ENCODE measurements at places on chromosomes 16 and 17.
A peak's percentile ranks its signal among the peaks of the same experiment; 100 is the strongest.

DNA sequence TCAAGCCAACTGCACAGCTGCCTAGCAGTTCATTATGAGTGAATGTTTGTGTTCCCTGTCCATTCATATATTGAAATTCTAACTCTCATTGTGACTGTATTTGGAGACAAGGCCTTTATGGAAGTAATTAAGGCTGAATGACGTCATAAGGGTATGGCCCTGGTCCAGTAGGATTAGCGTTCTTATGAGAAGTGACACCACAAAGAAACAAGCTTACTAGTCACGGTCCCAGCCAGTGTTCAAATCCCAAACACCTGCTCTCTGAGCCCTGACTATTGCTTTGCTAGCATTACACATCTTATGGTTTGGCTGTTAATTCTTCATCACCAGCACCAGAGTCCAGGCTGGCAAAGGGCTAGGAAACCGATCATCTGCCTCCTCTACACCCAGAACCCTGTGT is 2.2 kb downstream of the ZNF668 start:
- no peak for DNase-seq

DNA sequence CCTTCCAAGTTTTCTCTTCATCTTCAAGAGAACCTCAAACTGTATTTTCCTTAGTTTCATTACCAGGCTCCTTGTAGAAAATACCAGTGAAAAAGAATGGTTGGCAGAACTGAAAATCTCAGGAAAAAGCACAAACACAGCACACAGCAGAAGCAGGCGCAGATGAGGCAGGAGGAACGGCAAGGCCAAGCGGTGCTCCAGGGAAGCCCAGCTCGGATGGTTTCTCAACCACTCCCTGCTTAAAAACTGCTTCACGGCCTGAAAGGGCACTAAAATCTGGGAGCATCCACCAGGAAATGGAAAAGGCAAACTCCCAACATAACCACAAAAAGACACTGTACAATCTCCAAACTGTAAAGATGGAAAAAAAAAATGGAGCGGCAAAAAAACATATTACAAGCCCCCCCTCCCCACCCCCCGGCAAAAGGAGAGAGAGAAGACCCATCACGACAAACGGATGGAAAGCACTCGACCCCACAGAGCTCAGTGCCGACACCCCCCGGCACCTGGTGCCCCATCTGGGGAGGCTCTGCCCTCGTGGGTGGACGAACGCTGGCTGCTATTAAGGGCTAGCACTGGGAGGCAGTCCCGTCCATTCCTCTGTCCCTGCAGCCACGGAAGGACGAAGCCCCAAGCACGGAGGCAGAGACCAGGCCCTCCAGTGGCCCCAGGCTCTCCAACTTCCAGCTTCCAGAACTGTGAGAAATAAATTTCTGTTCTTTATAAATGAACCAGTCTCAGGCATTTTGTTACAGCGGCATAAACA is 127.5 kb downstream of the ZNF778 start:
- no peak for DNase-seq

DNA sequence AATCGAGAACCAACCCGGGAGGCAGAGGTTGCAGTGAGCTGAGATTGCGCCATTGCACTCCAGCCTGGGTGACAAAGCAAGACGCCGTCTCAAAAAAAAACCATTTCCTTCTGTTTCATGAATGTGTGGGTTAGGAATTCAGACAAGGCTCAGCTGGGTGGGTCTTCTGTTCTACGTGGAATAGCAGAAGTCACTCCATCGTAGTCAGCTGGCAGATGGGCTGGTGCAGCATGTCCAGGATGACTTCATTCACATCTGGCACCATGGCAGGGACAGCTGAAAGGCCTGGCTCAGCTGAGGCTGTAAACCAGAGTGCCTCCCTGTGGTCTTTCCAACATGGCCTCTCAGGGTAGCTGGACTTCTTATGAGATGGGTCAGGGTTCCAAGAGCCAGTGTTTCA is 89.0 kb downstream of the C17orf67 start:
- DNase-seq: no peak

DNA sequence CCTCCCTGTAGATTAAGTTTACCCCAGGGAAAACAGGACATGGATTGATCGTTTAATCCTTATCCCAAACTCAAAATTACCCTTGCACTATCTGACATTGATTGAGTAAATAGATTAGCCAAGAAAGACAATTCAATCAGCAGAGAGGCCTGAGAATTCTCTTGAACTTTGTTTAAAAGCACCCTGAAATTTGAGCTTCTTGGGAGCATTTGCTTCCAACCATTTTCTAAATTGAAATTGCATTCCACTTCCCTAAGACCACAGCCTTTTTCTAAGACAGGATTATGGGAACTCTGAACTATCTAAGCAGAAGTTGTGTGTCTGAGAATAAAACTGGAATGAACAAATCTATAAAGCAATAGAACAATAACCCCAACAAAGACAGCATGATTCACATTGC is 76.6 kb upstream of the TNRC6A start:
- DNase-seq: no peak

DNA sequence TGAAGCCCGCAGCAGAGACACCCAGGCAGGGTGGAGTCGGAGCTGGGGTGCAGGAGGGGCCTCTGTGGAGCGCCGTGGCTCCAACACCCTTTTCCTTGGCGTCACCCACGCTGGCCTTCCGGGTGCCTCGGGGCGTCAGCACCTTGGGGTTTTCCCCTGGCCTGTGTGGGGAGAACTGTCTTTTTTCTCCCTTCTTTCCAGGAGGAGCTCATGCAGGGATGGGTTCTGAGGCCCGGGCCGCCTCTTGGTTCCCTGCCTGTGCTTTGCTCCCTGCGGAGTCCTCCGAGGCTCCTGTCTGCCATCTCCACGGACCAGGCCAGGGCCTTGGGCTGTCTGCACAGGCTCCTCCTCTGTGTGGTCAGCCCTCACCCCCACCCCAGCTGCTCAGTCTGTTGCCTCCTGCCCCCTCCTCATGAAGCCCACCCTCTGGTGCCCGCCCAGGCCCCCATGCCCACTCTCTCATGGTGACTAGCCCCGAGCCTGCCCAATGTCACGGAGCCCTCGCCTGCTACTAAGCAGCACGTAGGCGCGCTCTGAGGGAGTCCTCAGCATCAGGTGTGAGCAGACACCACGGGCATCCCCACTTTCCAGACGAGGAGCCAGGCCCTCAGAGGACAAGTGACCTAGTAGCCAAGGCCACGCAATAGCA is 5.0 kb downstream of the KATNB1 start:
- no peak for DNase-seq

- no peak for DNase-seq
These were observed 137.3 kb upstream of the CIBAR2 start for GRCh38 chr16:85249418-85250146.

- DNase-seq: no peak
These were observed 17.2 kb downstream of the KATNB1 start for GRCh38 chr16:57752581-57753447.

DNA sequence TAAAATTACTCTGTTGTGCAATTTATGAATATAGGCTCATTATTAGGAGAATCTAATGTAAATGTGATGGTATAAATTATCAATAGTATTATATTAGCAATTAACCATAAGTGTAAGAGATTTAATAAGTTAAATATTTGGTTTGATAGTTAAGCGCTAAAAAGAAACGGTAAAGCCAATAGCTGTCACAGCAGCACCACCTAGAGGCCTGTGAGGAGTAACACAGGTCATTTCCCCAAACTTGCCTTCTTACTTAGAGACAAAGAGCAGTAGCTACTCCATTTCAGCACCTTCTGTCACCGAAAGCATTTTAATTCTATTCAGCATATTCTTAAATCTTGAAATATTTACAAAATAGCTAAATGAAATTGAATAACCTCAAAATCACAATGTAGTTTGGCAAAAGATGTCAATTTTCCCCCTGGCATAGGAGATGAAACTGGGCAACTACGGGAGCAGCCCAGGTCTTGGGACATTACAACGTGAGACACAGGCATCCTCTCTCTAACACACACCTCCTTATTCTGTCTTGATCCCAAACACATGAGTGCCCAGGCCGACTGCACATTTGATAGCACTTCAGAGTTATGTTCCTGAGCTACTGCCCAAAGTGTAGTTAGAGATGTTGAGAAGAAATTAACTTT is 14.3 kb upstream of the DYNLRB2 start:
- peak; percentile 64 for DNase-seq

DNA sequence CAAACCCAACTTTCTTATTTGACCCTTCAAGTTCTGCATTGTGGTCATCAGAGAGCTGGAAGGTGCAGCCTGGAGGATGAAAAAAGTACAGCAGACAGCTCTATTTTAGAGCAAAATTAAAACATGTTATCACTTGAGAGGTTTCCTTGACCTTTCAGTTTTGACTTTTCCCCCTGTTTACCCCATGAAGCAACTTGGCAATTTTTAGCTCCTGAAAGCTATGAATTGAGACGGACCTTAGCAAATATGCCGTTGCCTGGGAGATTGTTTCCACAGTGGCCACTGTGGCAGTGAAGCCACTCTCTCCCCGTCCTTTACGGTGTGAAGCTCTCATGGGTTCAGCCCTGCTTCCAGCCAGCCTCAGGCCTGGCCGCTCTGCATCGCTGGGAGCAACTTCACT is 398.6 kb downstream of the CPPED1 start:
- DNase-seq: no peak

DNA sequence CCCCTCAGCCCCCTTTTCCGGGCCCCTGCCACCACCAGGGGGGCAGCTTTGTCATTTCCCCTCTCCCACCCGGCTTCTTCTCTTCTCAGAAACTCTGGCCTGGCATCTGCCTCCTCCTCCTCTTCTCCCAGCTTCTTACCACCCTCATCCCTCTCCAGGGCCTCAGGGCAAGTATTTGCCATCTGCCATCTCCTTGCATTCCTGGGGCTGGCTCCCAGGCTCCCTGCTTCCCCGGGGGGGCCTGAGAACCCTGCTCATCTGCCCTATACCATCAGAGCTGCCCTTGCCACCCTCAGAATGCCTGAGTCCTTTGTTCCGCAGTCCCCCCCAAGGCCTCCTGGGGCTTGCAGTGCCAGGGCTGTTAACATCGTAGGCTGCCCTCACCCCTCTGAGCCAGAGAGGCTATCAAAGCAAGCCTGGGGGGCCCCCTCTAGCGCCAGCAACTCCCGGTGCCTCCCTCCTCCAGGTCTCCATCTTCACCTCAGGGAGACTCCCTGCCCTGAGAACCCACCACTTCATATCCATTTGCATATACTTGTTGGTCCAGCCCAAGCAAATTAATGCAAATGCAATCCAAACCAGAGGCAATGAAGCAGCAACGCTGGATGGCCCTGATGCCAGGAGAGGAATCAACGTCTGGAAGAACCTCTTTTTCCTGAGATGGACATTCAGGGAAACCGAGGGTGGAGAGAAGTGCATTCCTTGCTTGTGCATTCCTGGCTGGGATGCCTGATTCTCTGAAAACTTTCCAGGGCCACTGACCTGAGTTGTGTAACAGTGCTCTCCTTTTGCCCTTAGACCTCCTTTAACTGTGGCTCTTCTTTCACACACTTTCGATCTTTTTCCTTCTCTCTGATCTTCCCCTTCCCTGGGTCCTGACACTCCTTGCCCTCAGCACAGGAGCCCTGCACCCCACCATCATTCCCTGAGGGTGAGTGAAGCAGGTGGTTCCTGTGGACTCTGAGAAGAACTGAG is 20.7 kb upstream of the SP2 start:
- no peak for DNase-seq

Data from right renal pelvis (tissue), 4 donors.